ENCODE measurements at places on chromosomes 7 and 10.

DNA sequence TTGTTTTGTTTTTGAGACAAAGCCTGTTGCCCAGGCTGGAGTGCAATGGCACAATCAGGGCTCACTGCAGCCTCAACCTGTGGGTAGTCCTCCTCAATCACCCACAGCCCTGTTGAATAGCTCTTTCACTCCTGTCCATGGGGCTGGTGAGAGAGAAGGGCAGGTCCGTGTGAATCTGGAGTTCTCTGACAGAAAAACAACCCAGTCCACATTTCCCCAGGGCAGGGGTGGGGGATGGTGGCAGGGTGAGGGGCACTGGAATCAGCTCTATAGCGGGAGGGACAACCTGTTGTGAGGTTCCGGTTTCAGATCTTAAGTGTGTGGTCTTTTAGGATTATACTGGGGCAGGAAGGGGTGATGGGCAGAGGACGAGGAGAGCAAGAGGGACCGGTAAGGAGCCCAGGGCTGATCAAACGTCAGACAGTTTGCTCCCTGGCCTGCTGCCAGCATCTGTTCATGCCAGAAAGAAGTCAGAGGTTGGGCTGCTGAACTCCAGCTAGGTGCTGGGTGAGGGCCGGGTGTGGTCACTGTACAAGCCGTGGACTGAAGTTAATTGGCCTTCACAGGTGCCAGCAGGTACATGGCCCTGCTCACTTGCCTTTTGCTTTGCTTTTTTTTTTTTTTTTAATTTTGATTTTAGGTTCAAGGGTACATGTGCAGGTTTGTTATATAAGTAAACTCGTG, 33.2 kb upstream of the MKRN1 start:
- no peak for DNase-seq

- DNase-seq, result no peak
These were observed 206.4 kb downstream of the TAX1BP1 start for GRCh38 chr7:27946351-27946750.

DNA sequence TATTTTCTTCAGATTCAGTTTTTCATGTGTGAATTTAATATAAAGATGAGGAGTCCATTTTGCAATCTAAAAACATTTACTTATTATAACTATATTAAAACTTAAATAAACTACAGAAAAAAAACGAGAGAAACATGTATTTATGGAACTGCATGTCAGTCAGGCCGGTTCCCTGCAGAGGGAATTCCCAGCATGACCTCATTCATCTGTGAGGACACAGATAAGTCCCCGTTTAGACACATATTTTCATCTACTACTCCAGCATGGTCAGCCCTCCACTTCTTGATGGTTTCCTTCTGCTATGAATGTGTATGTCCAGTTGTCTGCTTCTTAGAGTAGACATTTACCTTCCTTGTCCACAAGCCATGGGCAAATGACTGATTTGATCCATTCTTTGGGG, 339.1 kb downstream of the SEMA3D start:
- no peak for DNase-seq

GRCh38 chr10:130481936-130482335, 345.7 kb downstream of the GLRX3 start:
- no peak for DNase-seq

GRCh38 chr10:117483056-117483590, 59.4 kb upstream of the EMX2 start:
- no peak for DNase-seq

DNA sequence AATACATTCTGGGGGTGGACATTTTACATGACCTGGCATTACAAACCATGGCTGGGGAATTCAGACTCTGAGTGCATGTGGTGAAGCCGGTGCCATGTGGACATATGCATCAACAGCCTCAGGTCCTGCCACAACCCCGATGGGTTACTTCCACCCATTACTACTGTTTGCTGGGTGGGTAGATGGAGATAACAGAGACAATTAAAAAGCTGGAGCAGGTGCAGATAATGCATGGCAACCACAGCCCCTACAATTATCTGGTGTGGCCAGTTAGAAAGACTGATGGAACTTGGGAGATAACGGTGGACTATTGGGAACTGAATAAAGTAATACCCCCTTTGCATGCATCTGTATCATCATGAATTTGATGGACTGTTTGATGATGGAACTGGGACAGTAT, 21.6 kb upstream of the ADAMTS14 start:
- DNase-seq, result no peak

GRCh38 chr10:128047991-128048818, 78.0 kb downstream of the MKI67 start:
- no peak for DNase-seq

DNA sequence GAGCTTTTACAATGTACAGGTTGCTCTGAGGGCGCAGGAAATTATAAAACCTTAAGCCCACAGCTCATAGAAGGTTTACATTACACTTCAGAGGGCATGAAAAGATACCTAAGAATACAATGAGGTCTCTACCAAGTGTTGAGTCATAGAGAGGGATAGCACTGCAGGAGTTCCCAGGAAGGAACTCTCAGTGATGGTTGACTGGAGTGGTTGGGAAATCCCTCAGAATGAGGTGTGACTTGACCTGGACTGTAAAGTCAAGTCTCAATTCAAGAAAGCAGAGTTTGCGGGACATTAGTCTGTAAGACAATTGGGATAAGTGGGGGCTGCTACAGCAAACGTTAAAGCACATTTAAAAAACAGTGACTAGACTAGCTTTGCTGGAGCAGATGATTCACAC, 21.9 kb downstream of the TNKS2 start:
- no peak for DNase-seq

DNA sequence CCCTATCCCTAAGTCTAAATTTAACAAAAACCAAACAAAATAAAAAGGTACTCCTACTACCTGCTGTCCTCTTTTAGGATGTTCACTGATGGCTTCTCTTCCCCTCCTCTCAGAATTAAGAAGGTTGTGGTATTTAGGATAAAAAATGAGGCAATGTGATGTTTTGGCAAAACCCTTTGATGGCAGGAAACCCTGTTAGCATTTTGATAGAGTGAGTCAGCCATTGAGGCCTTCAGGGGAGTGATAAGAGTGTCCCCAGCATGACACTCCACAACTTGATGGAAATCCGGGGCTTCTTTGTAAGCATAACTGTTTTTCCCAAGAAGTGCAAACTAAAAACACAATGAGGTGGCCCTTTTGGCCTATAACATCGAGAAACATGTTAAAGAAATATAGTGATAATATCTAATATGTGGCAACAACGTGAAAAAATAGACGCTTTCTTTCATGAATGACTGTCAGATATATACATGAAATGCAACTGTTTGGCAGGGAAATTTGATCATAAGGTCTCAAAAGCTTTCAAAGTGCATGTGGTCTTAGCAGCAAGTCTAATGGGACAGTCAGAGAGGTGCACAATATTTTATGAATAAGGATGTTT, 55.0 kb downstream of the PRTFDC1 start:
- no peak for DNase-seq

GRCh38 chr7:31044529-31044928, 7.6 kb upstream of the ADCYAP1R1 start:
- no peak for DNase-seq

GRCh38 chr10:13885238-13885990, 298.6 kb downstream of the PRPF18 start:
- peak; percentile 57 for DNase-seq

GRCh38 chr7:140294454-140294853, 103.9 kb downstream of the SLC37A3 start:
- DNase-seq, result no peak

DNA sequence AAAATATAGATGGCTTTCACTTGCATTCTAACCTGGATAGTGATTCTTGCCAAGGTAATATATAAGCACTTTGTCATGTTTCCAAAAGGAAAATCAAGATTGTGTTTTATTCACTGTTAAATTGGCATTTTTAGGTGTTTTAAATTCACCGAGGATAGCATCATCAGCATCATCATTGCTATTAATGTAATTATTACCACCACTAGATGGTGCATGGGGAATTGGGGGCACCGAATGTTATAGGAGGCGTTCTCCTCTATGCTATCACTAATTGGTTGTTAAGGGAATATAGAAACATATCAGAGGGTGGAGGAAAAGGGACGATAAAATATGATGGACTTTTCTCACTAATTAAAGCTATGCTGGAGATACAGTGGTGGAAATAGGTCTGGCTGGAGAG, 95.5 kb downstream of the CELF2 start:
- no peak for DNase-seq

DNA sequence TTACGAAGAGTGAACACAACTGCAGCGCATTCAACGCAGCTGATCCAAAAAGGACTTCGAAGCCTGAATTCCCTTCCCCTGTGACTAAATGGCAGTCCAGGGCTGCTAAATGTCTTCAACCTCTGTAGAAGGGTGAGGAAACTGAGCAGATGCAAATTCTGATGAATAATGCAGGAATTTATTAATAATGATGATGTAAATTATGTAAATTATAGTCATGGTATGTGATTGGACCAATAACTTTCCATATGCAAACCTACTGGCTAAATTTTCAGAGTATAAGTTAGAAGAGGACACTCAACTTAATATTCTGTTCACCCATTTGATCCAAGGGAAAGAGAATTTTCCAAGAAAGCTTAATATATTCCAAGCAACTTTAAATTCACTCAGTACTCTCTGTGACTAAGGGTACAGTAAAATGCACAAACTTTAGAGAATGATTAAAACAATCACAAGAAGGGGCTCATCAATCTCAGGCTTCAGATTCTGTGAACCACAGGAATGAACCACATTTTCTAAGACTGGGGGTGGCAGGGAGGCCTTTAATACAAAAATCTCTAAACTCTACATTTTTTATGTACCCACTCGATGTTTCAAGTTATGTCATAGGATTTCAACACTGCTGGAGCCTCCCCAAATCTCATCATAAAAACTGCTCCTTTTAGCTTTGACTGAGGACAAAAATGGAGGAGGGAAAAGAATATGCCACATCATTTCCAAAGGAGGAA, 3.5 kb downstream of the FGFR2 start:
- DNase-seq, result no peak

GRCh38 chr10:113108194-113108835, 158.3 kb downstream of the TCF7L2 start:
- peak; percentile 88 for DNase-seq

GRCh38 chr7:112089551-112089950, 116.6 kb downstream of the DOCK4 start:
- no peak for DNase-seq

GRCh38 chr10:31697271-31698180, 231.1 kb downstream of the ARHGAP12 start:
- DNase-seq, result peak; percentile 60

DNA sequence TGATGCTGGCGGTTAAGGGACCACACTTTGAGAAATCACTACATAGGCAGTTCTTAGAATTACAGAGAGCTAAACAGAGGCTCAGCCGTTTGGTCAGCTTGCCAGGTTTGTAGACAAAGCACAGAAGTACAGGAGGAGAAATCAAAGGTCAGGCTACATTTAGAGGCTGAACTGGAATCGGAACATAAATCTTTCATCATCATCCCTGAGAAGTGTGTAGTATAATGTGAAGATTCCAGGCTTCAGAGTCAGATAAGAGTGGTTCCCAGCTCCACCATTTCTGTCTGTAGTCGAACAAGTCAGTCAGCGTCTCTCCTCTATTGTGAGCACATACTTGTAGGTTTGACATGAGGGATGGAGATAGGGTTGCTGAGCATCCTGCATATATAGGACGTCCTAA, 18.9 kb downstream of the CDK1 start:
- DNase-seq, result no peak

- no peak for DNase-seq
These were observed 86.8 kb upstream of the NAMPT start for GRCh38 chr7:106371629-106372028.

GRCh38 chr10:62561151-62561550, 187.0 kb downstream of the ZNF365 start:
- DNase-seq, result no peak

- DNase-seq, result no peak
These were observed 24.2 kb upstream of the SEPTIN7 start for GRCh38 chr7:35776686-35777085.

DNA sequence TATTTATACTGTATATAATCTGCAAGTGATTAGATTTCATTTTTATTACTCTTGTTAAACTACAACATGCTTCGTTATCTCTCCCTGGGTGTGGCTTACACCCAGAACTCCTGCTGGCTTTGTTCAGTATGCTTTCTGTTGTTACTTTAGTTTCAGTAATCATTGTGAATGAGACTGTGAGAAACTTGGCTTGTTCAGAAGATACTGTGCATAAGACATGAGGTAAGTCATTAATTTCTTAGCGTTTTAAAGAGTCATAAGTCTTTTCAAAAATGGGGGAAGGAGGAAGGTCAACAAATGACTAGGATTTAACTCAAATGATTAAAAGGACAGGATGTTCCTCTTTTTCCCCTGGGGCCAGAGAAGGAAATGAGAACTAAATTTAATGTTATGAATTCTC, 11.6 kb upstream of the ADD3 start:
- no peak for DNase-seq

DNA sequence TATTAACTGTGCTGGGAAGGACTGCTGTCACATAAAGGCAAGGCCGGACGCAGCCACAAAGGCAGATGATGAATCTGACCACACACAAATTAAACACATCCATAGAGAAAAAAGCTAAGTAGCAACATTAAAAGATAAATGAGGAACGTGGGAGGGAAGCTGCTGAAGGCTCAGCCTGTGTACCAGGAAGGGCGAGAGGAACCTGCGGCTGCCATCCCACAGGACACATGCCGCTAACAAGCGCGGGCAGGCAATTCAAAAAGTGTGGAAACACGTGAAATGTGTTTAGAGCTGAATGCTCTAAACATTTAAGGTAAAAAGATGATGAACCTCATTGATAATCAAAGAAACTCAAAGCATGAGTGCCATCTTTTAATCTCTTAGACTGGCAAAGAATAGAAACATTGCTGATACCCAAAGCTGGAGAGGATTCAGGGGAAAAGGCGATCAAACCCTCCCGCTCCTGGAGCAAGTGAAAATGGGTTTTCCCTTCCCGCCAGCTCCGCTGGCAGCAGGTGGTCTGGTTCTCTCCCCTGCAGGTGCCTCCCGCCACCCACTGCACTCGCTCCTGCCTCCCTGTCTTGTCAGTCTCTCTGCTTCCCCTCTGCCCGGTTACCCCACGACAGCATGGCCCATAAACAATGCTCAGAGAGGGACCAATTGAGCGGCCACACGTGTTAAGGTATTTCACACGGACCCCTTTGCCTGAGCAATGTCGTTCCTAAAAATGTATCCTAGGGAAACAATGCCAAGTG, 4.2 kb downstream of the STK32C start:
- DNase-seq, result no peak

DNA sequence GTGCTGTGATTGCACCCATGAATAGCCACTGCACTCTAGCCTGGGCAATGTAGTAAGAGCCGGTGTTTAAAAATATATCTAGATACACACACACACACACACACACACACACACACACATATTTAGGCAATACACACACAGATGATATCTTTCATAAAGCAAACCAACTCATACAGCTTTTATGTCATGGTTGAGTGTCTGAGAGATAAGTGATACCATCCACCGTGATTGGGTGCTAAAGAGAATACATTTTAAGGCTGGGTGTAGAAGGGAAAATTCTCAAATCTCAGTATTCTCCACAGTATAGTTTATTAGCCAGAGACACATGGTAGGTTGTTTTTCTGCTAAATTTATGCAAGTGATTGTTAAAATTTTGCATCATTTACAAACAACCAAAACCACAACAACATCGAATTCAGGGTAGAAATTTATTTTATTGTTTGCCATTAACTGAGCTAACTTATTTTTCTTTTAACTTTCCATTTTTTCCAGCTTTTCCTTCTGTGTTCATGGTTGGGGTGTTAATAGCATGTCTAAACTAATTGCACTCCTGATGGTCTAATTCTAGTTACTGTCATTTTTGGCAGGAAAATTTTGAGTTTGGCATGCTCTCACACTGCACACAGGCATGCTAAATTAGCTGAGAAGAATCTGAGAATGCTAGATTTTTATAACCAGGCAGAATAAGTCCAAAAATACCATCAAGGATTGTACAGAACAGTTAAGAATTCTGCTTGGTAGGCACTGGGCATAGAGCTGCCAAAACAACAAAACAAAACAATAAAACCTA, 57.9 kb upstream of the SYPL1 start:
- no peak for DNase-seq
